ENCODE measurements at places on chromosomes 1 and 21. TPM values are rescaled to one million over a fixed set of nuclear protein-coding genes. Genes with fewer than 3 reads are reported as not detected.
A peak's percentile ranks its signal among the peaks of the same experiment; 100 is the strongest.

GRCh38 chr21:36694031-36694515 is 4.8 kb upstream of the SIM2 start:
- DNase-seq, result peak; percentile 49

DNA sequence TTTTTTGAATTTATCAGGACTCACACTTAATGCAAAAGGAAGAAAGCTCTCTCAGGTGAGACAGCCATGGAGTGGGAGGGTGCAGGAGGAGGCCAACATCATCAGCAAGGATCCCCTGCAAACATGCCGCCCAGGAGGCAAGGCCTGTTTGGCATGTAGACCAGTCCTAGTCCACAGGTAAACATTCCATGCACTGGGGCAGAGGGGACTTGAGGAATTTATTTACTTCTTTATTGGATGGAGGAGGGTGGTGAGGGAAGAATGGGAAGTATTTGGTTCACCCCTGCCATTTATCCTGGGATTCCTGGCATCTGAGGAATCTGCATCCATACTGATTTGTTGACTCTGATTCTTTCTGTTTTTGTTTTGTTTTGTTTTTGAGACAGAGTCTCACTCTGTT is 1.5 kb upstream of the UQCRHL start:
- DNase-seq, result no peak

- no peak for DNase-seq
These were observed 2.5 kb upstream of the FAAP20 start for GRCh38 chr1:2196901-2197638.

DNA sequence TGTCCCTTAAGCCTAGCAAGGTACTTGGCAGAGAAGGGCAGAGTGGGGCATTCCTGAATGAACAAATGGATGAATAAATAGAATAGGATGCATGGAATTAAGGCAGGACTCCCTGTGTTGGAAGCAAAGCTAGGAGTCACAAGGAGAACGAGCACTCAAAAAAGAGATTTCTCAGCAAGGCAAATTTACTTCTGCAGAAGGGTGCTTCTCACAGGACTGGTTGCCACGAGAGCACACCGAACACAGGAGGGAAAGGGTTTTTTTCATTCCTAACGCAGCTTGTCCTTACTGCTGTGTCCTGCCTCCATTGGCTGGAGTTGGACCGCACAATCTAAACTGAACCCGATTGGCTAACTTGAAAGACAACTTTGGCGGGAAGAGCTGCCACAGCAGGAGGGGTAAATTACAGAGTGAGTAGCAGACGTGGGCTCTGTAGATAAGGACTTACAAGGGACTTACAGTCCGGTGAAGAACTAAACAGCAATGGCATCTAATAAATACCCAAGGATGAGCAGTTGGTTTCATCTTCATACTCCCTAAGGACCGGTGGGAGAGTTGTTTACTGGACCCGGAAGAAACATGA is 52.4 kb downstream of the KIF26B start:
- no peak for DNase-seq

DNA sequence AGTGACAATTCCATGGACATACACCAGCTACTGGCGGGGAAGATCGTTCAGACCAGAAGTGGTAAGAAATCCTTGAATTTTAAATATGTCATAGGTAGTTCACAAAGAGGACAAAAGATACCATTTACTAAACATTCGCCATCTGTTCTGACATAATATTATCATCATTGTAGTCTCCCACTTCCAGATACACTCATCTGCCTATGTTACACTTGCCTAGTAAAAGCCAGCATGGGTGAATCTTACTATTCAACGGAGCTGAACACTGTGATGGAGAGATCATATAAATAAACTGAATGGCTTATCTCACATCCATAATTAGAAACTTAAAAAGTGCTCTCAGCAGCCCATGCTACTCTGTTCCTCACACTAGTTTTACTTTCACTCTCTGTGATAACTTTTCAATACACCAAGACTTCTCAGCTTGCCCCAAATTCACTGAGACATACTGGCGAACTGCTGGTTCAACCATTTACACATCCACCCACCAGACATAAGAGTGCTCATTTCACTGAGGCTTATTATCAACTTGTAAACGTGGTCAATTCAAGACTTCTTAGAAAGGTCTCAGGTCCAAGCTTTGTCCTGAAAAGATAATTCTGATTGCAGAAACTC is 463 bp upstream of the PRRC2C start:
- DNase-seq, result no peak

The CFAP74 gene
- 0.62 TPM for total RNA-seq

The DAP3 gene
- total RNA-seq, result 78.6 TPM

The RAB13 gene
- total RNA-seq, result 27.0 TPM

The TTC34 gene
- total RNA-seq, result 0.10 TPM

The MTARC1 gene
- 5.1 TPM for total RNA-seq

The LCE2B gene
- total RNA-seq, result not detected

Measured in tongue (tissue), 3 donors.